M059J (cell line): ENCODE measurements at places on chromosomes 3 and 15.

- peak; percentile 79 for DNase-seq
These were observed 55.8 kb downstream of the ST8SIA2 start for GRCh38 chr15:92449476-92449875.

DNA sequence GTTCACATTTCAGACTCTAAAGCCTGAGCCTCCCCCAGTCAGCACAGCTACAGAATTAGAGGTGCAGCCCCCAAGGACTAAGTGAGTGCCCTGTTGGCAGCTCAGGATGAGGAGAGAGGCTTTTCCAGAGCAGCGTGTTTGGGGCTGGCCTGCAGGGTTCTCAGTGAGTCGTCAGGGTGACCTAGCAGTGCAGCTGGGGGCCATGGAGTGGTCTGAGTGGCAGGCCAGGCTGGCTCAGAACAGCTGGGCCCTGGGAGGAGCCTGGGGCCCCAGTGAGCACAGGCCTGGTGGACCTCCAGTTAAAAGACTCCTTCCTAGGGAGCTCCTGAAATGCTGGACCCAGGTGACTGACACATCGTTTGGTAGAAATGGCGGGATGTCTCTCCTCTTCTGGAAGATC, 108.3 kb downstream of the SLC49A4 start:
- DNase-seq: no peak

- peak; percentile 61 for DNase-seq
These were observed 373.3 kb downstream of the GAP43 start for GRCh38 chr3:115996420-115997108.

DNA sequence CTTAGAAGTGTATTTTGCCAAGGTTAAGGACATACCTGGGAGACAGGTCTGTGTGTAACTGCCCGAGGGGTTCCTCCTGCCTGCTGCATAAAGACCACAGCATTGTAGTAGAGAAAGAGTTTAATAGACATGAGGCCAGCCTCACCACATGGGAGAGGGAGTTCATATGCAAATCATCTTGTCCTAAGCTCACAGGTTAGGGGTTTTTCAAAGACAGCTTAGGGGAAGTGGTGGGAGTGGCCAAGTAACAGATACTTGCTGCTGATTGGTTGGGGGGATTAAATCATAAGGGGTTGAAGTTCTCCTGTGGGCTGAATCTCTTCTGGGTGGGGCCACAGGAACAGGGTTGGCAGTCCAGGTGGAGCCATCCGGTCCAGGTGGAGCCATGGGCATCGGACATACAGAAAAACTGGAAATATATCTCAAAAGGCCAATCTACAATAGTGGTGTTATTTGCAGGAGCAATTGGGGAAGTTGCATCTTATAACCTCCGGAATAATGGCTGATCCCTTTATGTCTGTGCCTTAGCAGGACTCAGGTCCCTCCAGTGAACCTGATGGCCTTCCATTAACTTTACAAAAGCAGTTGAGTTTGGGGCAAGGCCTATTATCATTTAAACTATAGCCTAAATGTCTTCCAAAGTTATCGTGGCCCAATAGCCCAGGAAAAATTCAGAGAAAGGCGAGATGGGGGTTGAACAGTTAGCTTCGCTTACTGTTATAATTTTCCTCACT, 86.0 kb upstream of the MFGE8 start:
- DNase-seq: no peak

- DNase-seq: peak; percentile 83
These were observed 196.0 kb upstream of the TOPAZ1 start for GRCh38 chr3:44045476-44046275.

DNA sequence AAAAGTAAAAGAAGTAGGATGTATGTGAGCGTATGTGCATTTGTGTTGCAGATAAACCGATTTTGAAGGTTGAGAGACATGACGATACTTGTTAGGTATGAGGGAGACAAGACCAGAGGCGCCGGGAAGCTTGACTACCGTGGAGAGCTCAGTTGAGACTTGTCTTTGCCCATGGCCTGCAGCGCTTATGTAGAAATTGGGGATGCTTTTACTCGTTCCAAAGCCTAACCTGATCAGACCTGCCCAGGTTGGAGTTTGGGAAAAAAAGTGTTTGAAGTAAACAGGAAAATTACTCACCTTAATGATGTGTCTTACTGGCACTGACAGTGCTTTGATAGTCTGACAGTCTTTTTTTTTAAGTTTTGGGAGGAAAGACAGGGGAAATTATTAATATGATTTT, 202.8 kb downstream of the TP63 start:
- no peak for DNase-seq

GRCh38 chr3:176906046-176906905, 291.0 kb downstream of the TBL1XR1 start:
- peak; percentile 69 for DNase-seq

DNA sequence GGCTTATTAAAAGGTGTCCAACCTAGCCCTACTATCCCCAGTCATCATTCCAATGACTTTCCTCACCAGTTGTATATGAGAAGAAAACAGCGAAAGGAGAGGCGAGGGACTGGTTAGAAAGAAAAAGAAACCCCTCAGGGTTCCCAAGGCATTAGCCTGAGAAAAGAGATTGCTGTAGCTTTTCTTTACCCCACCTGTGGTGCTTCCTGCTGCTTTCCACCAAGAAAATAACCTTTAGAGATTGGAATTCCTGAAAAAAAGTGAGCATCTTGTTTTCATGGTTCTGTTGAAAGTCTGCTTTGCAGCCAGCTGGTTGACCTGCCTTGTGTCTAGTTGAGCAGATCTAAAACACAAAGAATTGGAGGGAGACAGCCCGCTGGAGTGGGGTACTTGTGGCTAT, 196.4 kb downstream of the CADPS start:
- DNase-seq: no peak

DNA sequence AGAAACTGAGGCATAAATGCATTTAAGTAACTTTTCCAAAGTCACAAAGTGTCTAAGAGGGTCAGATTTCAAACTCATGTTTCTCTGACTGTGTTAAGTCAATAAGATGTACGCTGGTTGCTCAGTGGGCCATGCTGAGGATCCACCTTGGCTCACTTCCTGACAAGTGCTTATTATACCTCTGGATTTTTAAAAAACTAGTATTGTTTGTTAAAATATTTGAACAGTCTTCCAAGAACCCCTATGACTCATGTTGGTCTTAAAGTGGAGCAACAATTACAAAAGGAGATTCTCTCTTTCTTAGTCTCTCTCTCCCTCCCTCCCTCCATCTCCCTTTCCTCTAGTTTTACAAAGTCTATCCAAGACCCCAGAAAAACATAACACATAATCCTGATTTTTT, 1050.2 kb downstream of the AGBL1 start:
- DNase-seq: peak; percentile 37

GRCh38 chr3:109225516-109225915, 89.0 kb downstream of the C3orf85 start:
- DNase-seq: no peak

- peak; percentile 98 for DNase-seq
These were observed 223.3 kb upstream of the TPRG1 start for GRCh38 chr3:188948281-188948996.

DNA sequence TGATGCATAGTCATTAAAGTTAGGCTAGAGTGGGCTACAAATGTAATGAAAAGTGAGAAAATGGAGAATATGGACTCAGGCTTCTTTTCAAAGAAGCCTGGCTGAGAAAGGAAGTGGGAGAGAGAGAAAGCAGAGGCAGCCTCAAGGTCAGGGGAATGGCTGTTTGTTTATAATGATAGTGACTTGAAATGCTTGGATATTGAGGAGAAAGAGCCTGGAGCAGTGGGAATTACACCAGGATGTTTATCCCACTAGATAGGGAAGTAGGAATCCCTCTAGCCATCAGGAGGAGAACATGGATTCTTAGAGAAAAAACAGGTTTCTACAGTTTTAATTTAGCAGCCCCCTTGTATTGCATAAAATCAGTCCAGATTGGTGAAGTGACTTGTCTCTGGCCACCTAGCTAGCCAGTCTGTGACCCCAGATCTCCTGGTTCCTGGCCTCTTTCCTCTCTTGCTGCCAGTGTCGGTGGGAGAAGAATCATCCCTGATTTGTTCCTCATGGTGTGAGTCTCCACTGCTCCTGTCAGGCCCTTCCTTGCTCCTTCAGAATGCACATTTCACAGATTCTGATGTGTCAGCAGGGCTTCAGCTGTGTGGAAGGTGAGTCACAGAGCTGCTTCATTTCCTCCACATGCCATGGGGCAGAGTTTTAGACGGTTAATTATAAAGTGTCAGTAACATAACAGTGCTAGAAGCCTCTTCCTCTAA, 32.9 kb downstream of the SEMA6D start:
- DNase-seq: peak; percentile 82

GRCh38 chr3:29438580-29438979, 157.7 kb downstream of the RBMS3 start:
- no peak for DNase-seq

GRCh38 chr15:88454236-88454635, 13.0 kb downstream of the MRPL46 start:
- peak; percentile 23 for DNase-seq

DNA sequence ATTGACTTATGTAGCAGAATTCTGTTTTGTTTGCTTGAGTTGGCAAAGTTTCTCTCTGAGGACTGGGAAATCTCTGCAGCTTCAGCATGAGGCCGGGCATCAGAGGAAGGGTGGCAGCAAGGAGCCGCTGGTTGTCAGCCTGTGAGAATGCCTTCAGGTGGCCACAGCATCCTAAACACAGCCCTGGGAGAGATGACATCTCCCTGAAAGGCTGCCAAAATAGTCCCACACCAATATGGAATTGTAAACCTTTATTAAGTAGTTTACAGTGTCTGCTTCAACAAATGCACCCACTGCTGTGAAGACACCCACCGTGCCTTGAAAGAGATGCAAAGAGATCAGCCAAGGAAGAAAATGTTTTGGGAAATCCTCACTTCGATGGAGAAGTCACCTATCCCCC, 609.7 kb upstream of the ARRDC4 start:
- no peak for DNase-seq

DNA sequence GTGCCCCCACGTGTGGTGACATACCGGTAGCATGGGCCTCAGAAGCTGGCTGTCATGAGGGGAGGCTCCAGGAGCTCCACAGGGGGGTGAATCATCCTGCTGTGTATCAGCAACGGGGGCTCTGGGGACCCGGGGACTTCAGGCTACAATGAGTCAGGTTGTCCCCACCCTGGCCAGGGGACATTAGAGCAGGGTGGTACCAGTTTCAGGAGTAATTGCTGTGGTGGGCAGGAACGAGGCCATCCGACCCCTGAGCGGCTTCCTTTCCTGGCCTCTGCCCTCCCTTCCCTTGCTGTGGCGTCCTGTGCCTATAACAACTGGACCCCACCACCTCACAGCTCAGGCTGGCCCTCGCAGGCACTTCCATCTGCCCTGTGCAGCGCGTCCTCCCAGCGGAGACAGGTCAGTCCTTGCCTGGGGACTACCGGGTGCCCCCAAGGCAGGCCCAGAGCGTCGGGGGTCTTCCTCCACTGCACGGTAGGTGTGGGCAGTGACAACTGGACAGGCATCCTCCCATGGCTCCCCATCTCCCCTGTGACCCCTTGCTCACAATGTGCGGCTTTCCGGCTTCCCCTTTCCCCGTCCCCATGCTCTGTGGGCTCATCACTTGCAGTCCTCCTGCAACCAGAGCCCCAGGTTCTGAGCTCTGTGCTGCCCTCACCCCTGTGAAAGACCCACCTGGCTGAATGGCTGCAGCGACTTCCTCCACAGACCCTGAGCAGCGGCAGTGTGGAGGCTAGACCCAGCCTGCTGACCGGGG, 57.0 kb downstream of the KLF15 start:
- no peak for DNase-seq

- no peak for DNase-seq
These were observed 273.5 kb downstream of the NEK10 start for GRCh38 chr3:27095553-27096222.

GRCh38 chr15:59616379-59616778, 4.8 kb downstream of the GCNT3 start:
- DNase-seq: no peak

DNA sequence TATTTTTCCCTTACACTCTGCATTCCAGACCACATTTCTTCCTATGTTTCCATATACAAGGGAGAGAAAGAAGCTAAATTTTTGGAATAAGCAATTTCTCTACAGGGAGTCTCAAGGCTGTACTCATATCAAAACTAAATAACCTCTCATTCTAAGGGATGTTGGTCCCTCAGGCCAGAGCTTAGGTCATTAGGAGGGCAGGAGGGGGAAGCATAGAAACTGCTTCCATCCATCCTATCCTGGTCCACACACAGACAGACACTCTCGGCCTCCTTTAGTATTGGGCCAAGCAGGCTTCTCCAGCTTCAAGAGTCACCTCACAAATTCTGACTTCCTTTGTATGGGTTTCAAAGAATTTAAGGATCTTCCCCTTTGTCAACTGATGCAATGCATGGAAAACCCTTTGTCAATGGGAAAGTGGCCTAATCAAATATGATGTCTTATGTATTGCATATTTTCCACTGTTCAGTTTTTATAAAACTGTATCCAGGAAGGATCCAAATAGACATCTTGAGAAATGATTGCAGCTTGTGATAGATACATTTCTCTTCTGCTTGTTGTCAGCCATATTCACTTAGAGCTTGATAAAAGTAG, 140.7 kb upstream of the RARB start:
- no peak for DNase-seq

- no peak for DNase-seq
These were observed 85.2 kb downstream of the UBE2E2 start for GRCh38 chr3:23288286-23288685.

- no peak for DNase-seq
These were observed 43.5 kb upstream of the RNU6-1 start for GRCh38 chr15:67883234-67883773.

- no peak for DNase-seq
These were observed 48.3 kb downstream of the GREM1 start for GRCh38 chr15:32766101-32766500.

DNA sequence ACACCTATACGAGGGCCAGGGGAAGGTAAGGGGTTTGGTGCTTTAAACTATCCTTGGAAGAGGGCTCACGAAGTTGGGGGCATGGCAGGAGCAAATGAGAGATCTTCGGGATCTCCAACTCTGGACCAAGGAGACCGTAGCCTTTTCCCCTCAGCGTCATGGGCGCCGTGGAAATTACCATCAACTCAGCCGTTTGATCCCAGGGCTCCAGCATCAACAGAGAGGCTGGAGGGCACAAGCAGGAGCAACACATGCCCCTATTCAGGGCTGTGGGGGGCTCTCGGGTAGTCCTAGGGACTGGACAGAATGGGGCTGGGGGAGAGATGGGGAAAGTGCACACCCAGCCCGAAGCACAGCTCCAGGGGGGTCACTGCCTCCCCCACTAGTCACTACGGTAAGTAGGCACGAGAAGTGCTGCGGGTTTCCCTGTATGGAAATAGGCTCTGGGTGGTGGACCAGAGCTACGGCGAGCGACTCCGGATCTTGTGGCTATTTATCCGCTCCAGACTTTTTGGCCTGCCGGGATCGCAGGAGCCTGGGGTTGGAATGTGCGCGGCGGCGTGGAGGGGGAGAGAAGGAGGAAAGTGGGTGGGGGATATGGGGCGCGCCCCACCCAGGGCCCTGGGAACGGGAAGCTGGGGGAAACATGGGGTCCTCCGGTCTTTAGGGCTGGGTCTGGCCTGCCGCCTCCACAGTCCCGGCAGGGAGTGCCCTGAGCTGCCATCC, 539 bp upstream of the LAMB2 start:
- peak; percentile 82 for DNase-seq

- no peak for DNase-seq
These were observed 395.1 kb downstream of the UNC13C start for GRCh38 chr15:54373332-54373731.

DNA sequence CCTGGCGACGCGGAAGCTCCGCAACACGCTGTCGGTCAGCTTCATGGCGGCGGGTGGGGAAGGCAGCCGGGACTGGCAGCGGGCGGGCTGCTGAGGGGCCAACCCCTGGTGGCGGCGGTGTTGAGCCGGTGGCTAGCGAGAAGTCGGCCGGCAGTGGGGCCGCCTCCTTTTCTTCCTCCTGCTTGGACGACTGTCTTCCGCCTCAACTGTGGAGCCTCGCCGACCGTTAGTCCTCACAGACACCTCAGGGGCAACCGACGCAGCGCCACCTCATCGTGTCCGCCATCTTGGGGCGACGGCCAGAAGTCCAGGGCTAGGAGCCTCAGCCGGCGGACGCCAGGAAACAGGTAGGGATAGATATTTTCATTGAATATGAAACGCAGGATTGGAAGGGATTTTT, 875.1 kb downstream of the NSUN3 start:
- DNase-seq: no peak
